Left colon (tissue), 2 donors: ENCODE measurements at places on chromosomes 3 and 15. TPM values are rescaled to one million over a fixed set of nuclear protein-coding genes. Genes with fewer than 3 reads are reported as not detected.

The PLA2G4E gene
- not detected for total RNA-seq

The ATP13A5 gene
- total RNA-seq, result not detected

The RHOV gene
- total RNA-seq, result 3.7 TPM

The ACP3 gene
- 14.7 TPM for total RNA-seq

The MNS1 gene
- total RNA-seq, result 1.4 TPM

The HIGD2B gene
- total RNA-seq, result not detected

The MUSTN1 gene
- total RNA-seq, result not detected

The RIOX2 gene
- total RNA-seq, result 18.7 TPM

The SH2D7 gene
- total RNA-seq, result 2.4 TPM

The SNX22 gene
- total RNA-seq, result 0.34 TPM

The ALAS1 gene
- total RNA-seq, result 128 TPM

The ZMYND10 gene
- total RNA-seq, result 0.47 TPM

The RPP14 gene
- 21.3 TPM for total RNA-seq

The NR1I2 gene
- 71.2 TPM for total RNA-seq

The CCR1 gene
- total RNA-seq, result 1.3 TPM

The MLF1 gene
- total RNA-seq, result 6.0 TPM

The GOLGA8G gene
- total RNA-seq, result not detected

The GOLGA8Q gene
- total RNA-seq, result 0.43 TPM

The ACKR2 gene
- 4.9 TPM for total RNA-seq

The CLRN1 gene
- total RNA-seq, result not detected

The FETUB gene
- not detected for total RNA-seq

The WDR48 gene
- 21.6 TPM for total RNA-seq

The RBP2 gene
- total RNA-seq, result 1.3 TPM

The TMCC1 gene
- 35.7 TPM for total RNA-seq

The UBL7 gene
- total RNA-seq, result 33.7 TPM

The ITPR1 gene
- total RNA-seq, result 8.9 TPM

The GALNT15 gene
- 15.4 TPM for total RNA-seq

The CATSPER2 gene
- total RNA-seq, result 9.0 TPM

The SKOR1 gene
- total RNA-seq, result 0.49 TPM
